Left lobe of liver (tissue), 2 donors: ENCODE measurements at places on chromosomes 5 and 9.

GRCh38 chr9:20236676-20237075, 385.6 kb downstream of the MLLT3 start:
- no peak for DNase-seq

DNA sequence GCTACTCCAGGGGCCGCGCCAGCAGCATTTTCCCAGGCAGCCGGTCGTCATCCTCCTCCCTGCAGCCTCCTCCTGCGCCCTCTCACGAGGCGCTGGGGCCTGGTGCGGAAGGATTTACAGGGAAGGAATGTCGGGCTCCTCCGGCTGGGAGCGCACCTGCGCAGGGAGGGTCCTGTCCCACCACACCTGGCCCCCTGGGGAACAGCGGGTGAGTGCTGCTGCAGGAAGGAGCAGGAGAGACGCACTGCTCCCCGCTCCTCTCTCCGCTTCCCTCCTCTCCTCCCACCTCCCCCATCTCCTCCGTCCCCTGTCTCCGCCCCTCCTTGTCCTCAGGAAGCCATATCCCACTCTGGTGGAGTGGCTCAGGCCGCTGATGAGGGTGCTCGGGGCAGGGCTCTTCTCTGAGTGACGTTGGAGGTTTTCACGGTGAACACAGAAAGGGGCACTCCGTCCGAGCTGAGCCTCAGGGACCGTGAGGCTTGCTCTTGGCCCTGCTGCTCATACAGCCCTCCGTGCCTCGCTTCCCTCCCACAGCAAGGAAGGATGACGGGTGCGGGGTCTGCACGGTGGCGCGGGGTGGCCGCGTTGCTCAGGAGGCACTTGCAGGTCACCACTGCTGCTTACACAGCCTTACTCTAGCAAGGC, 31.3 kb downstream of the IRX4 start:
- no peak for DNase-seq

GRCh38 chr5:148713735-148714508, 59.6 kb upstream of the HTR4 start:
- no peak for DNase-seq

- no peak for DNase-seq
Observed at GRCh38 chr5:65105301-65105700, 336.6 kb downstream of the CWC27 start.

GRCh38 chr5:947626-948471, 55.2 kb downstream of the TRIP13 start:
- peak; percentile 35 for DNase-seq
